ENCODE measurements at places on chromosomes 5 and 9.

DNA sequence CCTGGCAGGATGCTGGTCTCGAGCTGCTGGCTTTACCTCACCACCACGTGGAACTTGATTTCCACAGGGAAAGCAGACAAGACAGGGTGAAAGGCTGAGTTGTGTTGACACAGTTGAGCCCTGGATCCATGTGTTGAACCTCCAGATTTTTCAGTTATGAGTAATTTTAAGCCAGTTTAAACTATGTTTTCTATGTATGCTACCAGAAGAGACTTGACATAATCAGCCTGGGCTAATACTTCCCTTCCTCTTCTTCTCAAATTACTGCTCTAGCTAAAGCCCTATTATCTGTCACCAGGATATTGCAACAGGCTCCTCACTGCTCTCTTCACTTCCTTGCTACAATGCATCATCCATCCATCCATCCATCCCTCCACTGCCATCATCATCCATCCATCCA lies 12.0 kb upstream of the PHYKPL start:
- DNase-seq, result no peak

GRCh38 chr9:114516913-114517312 lies 11.6 kb upstream of the WHRN start:
- no peak for DNase-seq

DNA sequence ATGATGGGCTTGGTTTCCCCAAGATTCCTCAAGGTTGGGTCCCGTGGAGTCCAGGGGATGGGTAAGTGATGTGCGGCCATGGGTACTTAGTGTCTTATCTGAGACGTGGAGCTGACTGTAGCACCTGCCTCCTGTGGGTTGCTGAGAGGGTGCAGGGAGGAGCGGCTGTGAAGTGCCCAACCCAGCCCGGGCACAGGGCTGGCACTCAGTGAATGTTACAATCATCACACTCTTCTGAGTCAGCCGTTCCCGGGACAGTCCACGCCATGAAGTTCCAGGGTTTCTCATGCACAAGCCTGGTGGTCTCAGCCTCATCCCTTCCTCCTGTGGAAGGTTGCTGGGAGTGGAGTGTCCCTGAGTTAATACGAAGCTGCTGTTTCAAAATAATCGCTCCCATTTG lies 29.1 kb downstream of the NTNG2 start:
- no peak for DNase-seq

GRCh38 chr5:134125039-134126015 lies 10.8 kb downstream of the TCF7 start:
- DNase-seq, result peak; percentile 54

GRCh38 chr9:76528056-76528455 lies 69.1 kb downstream of the GCNT1 start:
- no peak for DNase-seq

GRCh38 chr5:7745882-7746610 lies 104.9 kb downstream of the CFAP90 start:
- peak; percentile 45 for DNase-seq

All from frontal cortex (tissue), 4 donors.